Lower lobe of right lung (tissue), 2 donors: ENCODE measurements at places on chromosomes 3 and 15. TPM values are rescaled to one million over a fixed set of nuclear protein-coding genes. Genes with fewer than 3 reads are reported as not detected.

GRCh38 chr3:148707601-148708380 is 10.1 kb downstream of the AGTR1 start:
- no peak for DNase-seq

GRCh38 chr15:84976746-84977345 is 4.8 kb upstream of the PDE8A start:
- DNase-seq = no peak

- no peak for DNase-seq
Measured at GRCh38 chr3:13578251-13578650, 29.3 kb downstream of the FBLN2 start.

GRCh38 chr3:47503033-47503432 is 10.5 kb downstream of the ELP6 start:
- no peak for DNase-seq

The ARPP21 gene
- not detected for total RNA-seq
